Inflammatory macrophage treated with lipopolysaccharide for 4 hours (primary cell): ENCODE measurements at places on chromosomes 5 and 9.

DNA sequence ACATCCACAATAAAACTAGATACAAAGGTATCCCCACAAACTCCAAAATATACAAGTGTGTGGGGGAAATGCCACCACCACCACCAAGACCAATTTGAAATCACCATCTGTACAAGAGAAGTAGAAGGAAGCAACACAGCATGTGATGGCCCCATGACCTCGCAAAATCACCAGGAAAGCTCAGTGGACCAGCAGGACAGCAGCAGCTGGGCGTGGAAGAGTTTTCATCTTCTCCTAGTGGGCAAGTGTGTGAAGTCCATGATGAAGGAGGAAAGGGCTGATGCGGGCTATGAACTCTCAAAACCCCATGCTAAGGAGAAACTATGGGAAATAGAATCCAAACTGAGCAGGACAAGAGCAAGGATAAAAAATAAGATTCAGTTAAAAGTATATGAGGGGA, 58.1 kb downstream of the GOLPH3 start:
- peak; percentile 37 for DNase-seq

DNA sequence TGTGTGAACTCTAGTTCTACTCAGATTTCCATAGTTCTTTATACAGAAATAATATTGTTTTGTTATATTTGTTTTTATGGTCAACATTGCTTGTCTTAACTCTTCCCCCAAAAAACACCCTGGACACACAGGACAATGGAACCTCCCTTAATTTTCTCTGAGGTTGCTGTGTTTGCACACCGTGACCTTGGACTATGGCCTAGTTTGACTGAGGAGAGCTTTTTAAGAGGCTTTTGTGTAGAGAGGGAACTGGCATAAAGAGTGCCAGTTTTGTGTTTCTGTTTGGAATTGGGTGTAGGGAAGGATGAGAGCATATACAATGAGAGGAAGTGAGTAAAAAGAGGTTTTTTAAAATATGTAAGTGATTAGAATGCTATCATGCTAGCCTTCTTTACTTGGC, 101.1 kb upstream of the MEF2C start:
- DNase-seq = no peak

DNA sequence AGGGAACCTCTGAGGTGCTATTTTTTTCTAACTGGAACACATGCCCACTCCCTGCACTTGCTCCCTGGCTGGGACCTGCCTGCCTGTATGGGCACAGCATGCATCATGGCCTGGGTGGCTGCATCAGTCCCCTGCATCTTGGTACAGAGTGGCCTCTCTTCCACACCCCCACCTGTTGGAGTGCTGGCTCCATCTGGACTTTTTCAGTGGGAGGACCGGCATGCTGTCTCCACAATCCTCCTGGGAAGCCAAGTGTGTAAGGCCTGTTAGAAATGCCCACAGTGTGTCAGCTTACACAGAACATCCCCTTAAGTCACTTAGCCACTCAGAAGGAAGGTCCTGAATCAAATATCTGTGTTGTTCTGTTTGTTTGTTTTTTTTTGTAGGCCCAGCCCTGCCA, 102.9 kb downstream of the MARCHF3 start:
- DNase-seq = no peak

- DNase-seq = peak; percentile 22
Measured at GRCh38 chr9:928363-929042, 48.0 kb upstream of the DMRT3 start.

GRCh38 chr5:145072889-145073288, 762.3 kb downstream of the PRELID2 start:
- no peak for DNase-seq

- DNase-seq = no peak
Measured at GRCh38 chr9:125752070-125752628, 5.0 kb downstream of the PBX3 start.

DNA sequence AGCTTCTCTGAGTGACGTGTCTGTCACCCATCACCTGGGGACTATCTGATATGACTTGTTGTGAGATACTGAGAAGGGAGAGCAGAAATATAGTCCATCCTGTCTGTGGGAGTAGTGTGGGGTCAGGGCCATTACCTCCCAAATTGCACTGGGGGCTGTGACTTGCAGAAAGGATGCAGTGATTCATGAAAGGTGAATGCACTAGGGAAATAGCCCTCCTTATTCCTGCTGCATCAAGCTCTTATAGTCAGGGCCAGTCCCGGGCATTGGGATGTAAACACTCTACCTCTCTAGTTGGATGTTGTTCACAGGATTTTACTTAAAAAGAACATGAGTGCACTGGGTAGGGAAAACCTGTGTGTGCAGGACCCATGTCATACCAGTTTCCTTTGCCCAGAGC, 124.8 kb downstream of the STK32A start:
- no peak for DNase-seq

DNA sequence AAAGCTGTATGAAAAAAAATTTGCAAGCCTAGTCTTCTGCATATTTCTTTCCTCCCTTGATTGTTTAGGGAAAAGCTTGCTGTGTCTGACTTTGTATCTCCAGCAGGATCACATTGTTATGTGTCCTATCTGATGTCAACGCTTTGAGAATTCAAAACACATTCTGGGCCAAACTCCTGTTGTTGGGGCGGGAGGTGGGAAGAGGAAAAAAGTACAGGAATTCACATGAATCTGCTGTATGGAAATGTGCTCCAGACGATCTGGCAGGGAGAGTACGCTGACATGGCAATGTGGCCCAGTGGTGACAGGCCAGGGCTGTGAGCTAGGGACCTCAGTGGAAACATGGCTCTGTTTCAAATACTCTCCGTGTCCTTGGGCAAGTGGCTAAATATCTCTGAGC, 87.4 kb upstream of the GNA14 start:
- DNase-seq = no peak

- DNase-seq = no peak
Measured at GRCh38 chr9:123738648-123739047, 191.3 kb downstream of the DENND1A start.

- no peak for DNase-seq
Measured at GRCh38 chr9:114281473-114282103, 41.3 kb upstream of the ORM1 start.

- peak; percentile 89 for DNase-seq
Measured at GRCh38 chr5:173833196-173833985, 54.8 kb upstream of the CPEB4 start.

DNA sequence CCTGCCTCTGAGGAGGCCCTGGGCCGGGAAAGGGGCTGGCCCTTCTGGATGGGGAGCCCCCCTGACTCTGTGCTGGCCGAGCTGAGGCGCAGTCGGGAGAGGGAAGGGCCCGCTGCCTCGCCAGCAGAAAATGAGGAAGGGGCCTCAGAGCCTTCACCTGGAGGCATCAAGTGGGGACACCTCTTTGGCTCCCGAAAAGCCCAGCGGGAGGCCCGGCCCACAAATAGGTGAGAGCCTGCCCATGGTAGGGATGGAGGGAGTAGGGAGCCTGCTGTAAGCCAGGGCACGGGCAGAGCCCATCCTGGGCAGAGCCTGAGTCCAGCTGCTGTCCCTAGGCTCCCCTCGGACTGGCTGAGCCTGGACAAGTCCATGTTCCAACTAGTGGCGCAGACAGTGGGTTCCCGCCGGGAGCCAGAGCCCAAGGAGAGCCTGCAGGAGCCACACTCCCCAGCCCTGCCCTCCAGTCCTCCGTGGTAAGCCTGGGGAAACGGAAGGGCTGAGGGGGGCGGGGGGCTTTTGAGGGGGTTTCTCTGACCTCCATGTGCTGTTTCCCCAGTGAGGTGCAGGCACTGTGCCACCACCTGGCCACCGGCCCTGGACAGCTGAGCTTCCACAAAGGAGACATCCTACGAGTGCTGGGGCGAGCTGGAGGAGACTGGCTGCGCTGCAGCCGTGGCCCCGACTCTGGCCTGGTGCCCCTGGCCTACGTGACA, 44.3 kb upstream of the TESK1 start:
- no peak for DNase-seq

GRCh38 chr9:72978744-72979143, 25.9 kb upstream of the ALDH1A1 start:
- DNase-seq = no peak

- DNase-seq = no peak
Measured at GRCh38 chr9:98038958-98039357, 17.6 kb upstream of the NANS start.

DNA sequence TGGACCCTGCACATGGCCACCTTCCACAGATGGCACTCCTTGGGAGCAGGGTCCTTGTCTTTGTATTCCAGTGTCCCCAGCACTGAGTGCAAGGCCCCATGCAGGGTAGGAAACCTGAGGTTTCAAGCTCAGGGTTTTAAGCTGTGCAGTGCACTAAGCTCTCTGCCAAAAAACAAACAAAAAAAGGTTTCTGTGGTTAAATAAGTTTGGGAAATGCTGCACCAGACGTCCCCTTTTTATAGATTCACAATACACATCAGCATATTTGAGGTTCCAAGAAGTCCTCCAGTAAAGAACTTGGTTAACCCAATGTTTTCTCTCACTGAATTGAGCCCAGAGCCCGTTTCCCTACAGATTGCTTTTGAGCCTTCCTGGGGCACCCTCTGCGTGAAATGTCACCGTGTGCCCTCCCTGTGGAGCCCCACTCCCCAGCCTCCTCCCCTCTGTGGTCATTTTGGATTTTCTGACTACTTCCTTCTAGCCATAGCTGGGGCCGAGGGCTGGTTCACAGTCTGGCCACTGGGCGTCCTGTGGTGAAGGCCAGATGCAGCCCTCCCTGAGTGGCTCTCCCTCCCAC, 17.1 kb downstream of the DELE1 start:
- DNase-seq = peak; percentile 47

DNA sequence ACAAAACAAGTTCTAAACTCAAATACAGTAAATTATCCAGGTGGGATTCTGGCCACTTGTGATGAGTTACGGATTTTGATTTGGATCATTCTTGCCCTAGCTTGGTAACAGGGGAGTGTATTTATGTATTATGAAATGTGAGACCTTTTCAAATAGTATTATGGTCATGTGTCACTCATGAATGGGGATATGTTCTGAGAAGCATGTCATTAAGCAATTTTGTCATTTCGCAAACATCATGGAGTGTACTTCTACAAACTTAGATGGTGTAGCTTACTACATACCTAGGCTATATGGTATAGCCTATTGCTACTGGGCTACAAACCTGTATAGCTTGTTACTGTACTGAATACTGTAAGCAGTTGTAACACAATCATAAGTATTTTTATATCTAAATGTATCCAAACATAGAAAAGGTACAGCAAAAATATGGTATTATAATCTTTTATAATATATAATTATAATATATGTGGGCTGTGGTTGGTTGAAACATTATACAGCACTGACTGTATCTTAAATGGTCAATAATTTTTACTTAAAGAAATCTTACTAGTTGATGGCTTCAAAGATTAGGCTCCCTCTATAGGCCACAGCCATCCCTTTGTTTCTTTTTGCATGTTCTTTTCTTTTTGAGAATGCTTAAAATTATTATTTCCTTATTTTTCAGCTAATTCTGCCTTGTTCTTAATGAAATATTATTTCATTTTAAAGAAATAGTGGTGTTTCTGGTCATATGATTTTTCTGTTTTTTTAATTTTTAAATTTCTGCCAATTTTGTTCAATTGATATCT, 128.4 kb downstream of the MAST4 start:
- DNase-seq = peak; percentile 87

- no peak for DNase-seq
Measured at GRCh38 chr9:16664211-16664610, 206.3 kb downstream of the BNC2 start.

- DNase-seq = no peak
Measured at GRCh38 chr9:31394015-31394473, 990.4 kb upstream of the ACO1 start.

DNA sequence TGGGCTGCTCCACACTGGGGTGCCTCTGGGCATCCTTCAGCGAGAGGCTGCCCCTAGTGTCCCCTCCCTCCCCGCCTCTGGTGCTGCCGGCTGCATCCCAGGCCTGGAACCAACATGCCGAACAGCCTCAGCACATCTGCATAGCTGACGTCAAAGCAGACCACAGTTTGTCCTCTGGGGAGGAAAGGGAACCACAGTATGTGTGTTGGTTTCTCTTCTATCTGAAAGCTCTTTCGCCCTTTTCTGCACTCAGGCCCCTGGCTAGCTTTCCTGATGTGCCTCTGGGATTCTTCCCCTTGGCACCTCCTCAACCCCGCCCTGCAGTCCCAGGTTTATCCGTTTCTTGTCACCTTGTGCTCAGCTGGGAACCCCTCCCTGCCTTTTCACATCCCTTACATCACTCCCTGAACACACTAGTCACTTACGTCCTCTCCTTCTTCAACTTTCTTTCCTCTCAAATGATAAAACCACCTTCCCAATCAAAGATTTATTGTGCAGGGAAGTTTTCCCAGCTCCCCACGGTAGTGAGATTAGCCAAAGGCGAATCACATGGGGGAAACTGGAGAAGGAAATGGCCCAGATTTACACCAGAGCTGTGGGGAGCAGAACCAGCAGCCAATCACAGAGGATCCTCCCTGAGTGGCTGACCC, 35.5 kb upstream of the B4GALT1 start:
- DNase-seq = peak; percentile 57

DNA sequence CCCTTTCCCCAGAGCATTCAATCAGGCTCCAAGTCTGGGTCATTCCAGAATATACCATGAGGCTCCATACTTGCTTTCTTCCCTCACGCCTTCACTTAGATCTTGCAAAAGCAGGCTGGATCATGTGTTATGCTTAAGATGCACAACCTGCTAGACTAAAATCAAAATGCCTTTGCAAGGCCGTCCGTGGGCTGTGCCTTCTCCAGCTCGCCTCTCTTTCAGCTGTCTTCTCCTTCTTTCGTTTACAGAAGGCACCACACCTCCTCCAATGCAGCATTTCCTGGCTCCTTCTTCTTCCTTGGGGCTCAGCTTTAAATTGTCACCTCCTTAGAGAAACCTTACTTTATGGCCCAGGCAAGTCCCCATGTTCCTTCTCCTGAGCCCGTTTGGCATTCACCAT, 150.6 kb downstream of the ADCY2 start:
- DNase-seq = no peak

- peak; percentile 88 for DNase-seq
Measured at GRCh38 chr9:124758061-124758460, 13.1 kb downstream of the NR6A1 start.

GRCh38 chr5:88883836-88884607, 1.0 kb upstream of the MEF2C start:
- peak; percentile 59 for DNase-seq

DNA sequence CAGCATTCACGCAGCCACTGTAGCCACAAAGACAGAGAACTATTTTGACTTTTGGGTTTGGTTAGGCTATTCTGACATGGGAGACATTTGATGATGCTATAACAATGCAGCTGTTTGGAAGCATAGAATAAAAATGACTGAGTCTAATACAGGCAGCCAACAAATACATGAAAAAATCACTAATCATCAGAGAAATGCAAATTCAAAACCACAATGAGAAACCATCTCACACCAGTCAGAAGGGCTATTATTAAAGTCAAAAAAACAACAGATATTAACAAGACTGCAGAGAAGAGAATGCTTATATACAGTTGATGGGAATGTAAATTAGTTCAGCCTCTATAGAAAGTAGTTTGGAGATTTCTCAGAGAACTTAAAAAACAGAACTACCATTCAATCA, 107.1 kb upstream of the POC5 start:
- DNase-seq = no peak

GRCh38 chr9:123217128-123217654, 51.2 kb downstream of the STRBP start:
- no peak for DNase-seq

- DNase-seq = no peak
Measured at GRCh38 chr5:83714810-83715209, 5.8 kb downstream of the HAPLN1 start.

GRCh38 chr9:132838291-132838690, 39.8 kb downstream of the AK8 start:
- no peak for DNase-seq
